ENCODE measurements at places on chromosomes 1 and 21.

DNA sequence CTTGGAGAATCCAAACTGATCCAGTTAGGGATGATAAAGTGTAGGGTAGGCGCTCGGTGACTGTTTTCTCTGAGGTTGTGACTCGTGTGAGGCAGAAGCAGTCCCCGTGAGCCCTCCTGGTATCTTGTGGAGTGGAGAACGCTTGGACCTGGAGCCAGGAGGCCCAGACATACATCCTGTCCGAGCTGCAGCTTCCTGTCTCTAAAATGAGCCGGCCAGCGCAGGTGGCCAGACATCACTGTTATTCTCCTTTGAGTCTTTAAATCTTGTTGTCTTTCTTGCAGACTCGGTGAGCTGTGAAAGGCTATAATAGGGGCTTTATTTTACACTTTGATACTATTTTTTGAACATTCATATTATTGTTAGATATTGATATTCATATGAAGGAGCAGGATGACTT lies 12.3 kb downstream of the PCSK9 start:
- no peak for DNase-seq

DNA sequence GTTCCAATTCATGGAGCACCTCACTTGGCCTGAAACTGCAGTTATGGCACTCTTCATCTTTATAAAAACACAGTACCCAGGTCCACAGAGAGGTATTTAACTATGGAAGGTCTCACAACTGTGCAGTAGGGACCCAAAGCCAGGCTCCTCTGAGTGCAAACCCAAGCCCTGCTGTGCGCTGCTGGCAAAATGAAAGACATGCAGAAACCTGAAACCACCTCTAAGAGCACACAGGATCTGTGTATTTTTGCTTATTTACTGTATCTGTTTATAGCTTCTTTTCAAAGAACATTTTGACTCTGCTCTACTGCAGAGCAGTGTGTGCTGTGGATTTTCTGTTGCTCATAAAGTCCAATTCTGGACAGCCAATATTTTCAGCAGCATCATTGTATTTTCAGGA lies 166.6 kb downstream of the DSCAM start:
- DNase-seq = no peak

- DNase-seq = no peak
Measured at GRCh38 chr21:26267389-26267788, 96.8 kb upstream of the APP start.

DNA sequence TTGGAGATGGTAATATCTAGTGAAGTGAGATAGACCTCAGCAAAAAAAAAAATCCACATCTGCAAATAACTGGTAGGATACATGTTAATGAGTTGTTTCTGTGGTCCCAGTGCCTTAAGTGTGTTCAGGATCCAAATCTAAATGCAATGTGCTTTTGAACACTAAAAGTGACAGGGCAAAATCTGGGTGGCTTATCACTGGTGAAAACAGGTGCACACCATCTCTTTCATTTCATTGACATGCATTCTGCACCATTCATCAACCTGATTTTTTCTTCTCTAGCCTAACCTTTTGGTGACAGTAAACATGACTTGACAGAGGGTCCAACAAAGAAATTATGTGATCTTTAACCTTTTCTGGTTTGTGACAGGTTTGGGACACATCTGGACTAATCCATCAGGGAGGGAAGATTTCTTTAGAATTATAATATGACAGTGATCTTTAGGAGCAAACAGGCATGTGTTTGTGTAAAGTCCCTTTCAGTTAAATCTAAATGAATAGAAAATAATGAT lies 201.6 kb upstream of the NEGR1 start:
- no peak for DNase-seq

- no peak for DNase-seq
Measured at GRCh38 chr1:71101839-71102376, 21.1 kb upstream of the ZRANB2 start.

- no peak for DNase-seq
Measured at GRCh38 chr1:177340601-177341067, 169.9 kb downstream of the BRINP2 start.

- DNase-seq = no peak
Measured at GRCh38 chr1:41495210-41495948, 10.9 kb upstream of the EDN2 start.

DNA sequence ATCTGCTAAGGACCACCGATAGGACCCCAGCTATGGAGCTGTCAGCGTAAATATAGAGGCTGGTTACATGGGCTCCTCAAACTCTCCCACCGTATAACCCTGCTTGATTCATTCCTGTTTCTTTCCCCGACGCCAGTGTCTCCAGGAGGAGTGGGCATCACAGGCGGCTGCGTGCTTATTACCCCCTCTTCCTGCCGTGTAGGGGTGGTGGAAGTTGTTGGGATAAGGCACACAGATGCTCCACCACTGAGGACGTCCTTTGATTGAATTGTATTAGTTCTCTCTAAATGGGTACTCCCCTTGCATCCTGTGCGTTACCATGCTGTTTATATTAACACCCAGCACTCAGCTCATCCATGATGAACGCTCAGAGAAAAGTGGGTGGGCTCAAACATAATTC lies 104.6 kb downstream of the ZBTB18 start:
- no peak for DNase-seq

- no peak for DNase-seq
Measured at GRCh38 chr1:63774617-63775417, 1.0 kb downstream of the ROR1 start.

DNA sequence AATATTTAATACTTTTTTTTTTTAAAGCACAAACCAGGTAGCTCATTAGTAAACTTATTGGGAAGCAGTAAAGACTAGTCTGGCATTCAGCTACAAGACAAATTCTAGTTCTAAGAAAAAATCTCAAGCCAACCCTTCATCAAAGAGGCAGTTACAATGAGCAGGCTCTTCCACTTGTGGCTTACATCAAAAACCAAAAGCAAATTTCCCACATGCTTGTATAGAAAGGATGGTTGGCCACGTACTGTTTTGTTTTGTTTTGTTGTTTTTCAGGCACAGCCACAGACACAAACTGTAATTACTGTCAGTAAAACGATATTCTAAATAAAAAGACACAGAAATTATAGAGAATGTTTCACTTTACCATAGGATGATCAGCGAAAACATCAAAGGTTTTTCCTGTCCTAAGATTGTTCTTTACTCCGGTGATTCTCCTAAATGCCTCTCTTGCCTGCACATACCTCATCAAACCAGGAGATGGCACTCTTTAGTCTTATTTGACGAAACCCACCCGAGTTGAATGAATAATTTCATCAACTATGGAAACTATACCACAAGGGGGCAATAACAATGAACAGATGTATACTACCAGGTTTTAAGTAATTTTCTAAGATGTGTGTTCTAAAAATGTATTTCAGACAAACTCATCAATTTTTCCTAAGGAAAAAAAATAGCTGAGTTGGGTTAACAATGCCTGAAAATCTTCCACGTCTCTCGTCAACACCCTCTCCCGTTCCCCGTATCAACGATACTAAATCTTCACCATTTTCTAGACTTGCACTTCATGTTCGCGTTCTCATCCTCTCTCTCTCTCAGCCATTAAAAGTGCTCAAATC lies 26.9 kb downstream of the RPL5 start:
- peak; percentile 45 for DNase-seq

GRCh38 chr1:172972258-172972657 lies 78.5 kb downstream of the TNFSF18 start:
- no peak for DNase-seq

GRCh38 chr1:18553388-18553787 lies 72.7 kb downstream of the KLHDC7A start:
- no peak for DNase-seq

- no peak for DNase-seq
Measured at GRCh38 chr1:244952280-244952933, 88.1 kb upstream of the HNRNPU start.

GRCh38 chr1:198649968-198650338 lies 11.1 kb downstream of the PTPRC start:
- DNase-seq = no peak

DNA sequence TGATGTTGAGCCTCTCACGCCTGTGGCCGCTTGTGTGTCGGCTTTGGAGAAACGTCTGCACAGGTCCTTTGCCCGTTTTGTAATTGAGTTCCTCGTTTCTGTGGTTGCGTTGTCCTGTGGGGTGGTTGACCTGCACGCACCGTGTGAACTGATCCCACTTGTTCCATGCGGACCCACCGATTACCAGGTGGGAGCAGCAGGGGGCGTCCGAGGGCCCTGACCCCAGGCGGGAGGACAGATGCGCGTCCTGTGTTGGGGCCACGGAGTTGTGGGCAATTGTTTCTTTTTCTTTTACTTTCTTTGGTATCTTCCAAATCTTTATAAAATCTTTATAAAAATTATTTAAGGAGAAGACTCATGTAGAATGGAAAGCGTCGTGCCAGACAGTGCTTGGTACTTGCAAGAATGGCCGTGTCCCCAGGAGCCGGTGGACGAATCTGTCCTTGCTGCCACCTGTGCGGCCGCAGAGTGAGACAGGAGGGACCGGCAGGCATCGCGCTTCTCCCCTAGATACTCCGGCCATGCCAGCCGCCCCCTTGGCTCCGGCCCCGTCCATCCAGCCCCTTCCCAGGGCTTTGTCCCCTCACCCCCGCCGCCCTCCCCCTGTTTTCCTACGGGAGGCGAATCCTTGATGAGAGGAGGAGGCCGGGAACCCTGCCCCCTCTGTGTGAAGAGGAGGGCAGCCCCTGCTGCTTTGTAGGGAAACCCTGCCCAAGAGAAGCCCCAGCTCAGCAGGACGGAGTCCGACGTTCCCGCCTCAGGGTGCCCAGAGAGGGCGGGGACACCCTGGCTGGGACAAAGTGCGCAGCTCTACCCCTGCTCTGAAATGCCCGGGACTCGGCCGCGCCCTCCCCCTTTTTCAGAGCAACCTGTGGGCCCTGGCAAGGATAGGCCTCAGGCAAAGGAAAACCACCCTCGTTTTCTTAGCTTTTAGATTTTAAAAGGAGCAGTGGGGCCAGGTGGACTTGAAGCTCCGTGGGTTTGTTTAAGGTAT lies 41.7 kb downstream of the PRKCZ start:
- DNase-seq = peak; percentile 36

DNA sequence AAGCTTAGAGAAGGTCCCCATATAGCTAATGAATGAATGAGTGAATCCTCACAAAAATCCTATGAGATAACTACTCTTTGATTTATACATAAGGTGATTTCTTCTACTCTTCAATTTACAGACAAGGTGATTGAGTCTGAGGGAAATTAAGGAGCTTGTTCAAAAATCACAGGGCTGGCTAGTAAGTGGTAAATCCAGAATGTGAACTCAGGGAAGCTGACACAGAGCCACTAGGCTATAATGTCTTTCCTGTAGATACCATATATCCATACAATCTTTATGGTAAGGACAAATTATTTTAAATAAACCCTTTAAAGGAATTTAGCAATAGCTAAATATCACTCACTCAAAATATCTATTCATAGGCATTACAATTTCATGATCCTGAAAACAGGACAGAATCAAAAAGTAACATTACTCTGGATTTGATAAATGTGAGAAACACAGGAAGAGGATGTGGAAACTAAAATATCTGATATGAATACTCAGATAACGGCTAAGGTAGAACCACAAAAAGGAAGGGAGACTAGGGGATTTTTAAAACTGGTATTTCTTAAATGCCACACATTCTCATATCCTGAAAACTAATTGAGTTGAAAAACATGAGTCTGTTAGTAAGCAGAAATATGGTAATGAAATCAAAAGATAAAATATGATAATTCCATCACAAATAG lies 108.2 kb downstream of the NBPF12 start:
- DNase-seq = no peak

DNA sequence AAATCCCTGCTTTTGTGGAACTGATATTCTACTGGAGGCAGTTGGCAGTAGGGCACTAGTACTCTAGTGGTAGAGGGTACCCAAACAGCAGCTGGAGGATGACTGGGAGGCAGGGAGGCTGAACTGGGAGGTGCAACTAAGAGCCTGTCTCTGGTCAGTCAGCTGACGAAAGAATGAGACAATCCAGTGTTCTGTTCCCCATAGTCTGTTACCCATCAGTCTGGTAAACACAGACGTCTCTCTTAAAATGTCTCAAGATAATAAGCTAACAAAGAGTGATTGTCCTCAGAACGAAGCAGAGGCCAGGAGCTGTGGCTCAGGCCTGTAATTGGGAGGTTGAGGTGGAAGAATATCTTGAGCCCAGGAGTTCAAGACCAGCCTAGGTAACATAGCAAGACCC lies 30.4 kb downstream of the TFAP2E start:
- DNase-seq = no peak

GRCh38 chr1:89820422-89821321 lies at the start of gene LRRC8D:
TSS of gene LRRC8D (plus strand) at chr1:89821032. CDS start at chr1:89933069, 112,037 bp downstream.
- peak; percentile 55 for DNase-seq

- DNase-seq = no peak
Measured at GRCh38 chr1:24580756-24581155, 24.9 kb downstream of the NCMAP start.

DNA sequence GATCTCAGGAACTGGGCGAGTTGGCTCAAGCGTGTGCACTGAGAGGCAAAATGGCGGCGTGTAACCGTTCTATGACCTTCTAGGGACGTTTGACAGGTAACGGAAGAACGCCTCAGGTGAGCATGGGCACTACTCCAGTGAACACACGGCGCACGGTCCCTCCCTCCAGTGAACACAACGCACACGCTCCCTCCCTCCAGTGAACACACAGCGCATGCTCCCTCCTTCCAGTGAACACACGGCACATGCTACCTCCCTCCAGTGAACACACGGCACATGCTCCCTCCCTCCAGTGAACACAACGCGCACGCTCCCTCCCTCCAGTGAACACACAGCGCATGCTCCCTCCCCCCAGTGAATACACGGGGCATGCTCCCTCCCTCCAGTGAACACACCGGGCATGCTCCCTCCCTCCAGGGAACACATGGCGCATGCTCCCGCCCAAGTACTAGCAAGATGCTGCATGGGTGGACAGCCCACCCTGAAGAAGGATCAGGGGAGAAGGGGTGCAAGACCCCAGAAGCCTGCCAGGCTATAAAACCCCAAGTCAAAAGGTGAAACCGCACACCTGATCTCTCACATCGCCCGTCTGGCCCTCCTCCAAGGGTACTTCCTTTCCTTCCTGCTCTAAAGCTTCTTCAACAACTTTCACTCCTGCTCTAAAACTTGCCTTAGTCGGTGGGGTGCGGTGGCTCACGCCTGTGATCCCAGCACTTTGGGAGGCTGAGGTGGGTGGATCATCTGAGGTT lies 3.5 kb downstream of the C1orf159 start:
- DNase-seq = no peak

DNA sequence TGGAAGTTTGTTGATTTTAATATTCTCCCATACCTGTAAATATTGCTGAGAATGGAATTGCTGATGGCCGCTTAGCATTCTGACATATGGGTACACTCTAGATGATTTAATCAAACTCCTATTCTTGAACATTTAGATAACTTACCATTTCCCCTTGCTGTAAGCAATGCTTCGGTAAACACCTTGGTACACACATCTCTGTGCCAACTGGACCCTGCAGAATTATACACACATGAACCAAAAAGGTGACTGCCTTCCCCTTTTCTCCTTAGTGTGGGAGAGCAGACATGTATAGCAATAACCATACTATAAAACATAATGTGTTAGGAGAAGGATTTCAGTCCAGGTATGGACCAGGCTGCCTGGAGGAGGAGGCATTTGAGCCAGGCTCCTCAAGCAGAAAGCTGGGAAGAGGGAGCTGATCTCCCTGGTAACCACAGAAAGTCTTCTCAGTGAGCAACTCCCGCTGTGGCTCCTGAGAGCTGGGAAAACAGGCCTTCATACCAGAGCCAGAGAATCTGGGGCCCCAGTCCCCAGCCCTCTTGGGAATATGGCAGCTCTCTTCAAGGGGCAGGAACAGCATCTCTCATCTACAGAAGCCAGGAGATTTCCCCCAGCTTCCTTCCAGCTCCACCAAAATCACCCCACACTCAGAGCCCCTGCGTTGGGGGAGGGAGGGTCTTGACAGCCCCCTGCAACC lies 33.9 kb upstream of the CSF1 start:
- DNase-seq = no peak

GRCh38 chr1:156336242-156336641 lies 1.9 kb downstream of the CCT3 start:
- DNase-seq = no peak
